Inflammatory macrophage treated with lipopolysaccharide for 4 hours (primary cell): ENCODE measurements at places on chromosomes 6 and 20.

GRCh38 chr6:20669571-20670314, 135.5 kb downstream of the CDKAL1 start:
- DNase-seq: peak; percentile 64

- no peak for DNase-seq
Measured at GRCh38 chr6:166947251-166947650, 9.1 kb downstream of the RNASET2 start.

- DNase-seq: no peak
Measured at GRCh38 chr6:121838842-121839241, 403.4 kb downstream of the GJA1 start.

DNA sequence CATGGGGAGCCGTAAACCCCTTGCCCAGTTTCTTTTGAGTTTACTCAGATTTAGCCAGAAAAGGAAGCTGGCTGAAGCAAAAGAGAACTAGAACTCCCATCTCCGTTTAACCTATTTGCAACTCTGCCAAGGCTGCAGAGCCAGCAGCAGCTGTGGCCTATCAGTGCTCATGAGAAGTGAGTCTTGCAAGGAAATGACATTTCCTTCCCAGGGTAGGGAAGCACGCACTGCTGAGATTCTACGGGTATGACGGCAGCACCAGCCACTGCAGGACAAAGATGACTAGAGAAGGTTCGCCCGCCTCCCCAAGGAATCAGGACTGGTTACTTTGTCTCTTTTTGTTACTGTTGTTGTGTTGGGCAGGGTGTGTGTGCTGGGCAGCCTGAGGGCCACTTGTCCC, 47.6 kb downstream of the PPP1R3G start:
- DNase-seq: peak; percentile 70

DNA sequence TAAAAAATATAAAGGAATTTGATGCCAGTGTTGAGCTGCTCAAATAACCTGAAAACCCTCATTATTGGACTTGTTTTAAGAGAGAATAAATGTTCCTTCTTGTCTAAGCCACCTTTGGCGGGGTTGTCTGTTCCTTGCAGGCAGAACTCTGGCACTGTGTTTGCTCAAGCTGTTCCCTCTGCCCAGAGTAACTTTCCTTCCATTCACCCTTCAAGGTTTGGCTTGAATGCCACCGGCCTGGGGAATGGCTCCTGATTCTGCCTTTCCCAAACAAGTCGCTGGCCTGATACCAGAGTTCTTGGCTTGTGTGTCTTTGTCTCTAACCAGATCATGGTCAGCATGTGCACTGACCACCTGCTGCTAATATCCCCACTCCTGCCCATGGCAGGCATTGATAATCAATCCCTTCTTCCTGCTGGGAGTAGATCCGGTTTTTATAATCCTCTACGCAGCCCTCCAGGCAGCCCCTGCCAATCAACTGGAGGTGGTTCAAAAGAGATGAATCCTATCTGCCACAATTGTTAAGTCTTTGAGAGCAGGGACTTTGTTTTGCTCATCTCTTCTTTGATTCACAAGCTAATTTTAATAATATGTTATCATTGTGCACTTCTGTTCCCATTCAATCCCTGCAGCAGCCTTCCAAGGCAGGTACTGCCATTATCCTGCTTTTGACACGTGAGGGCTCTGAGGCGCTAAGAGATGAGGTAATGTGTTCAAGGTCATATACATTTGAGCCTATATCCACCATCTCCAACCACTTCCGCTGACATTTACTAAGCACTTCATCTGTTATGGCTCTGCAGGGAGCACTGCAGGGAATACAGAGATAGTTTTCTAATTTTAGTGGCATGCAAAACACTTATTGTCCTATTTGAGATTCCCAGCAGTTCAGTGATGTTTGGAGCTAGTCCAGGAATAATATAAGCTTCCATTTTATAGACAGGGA, 3.1 kb upstream of the CCM2L start:
- no peak for DNase-seq

GRCh38 chr20:23697947-23698346, 9.1 kb upstream of the CST4 start:
- no peak for DNase-seq

DNA sequence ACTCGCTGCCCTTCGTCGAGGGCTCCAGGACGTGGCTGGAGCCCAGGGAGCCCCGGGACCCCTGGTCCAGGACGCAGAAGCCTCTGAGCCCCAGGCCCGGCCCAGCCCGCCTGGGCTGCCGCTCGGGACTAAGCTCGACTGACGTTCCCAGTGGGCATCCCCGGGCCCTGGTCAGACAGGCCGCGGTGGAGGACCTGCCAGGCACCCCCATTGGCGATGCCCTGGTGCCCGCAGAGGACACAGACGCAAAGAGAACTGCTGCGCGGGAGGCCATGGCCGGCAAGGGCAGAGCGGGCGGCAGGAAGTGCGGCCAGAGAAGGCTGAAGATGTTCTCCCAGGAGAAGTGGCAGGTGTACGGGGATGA, 28.9 kb downstream of the ZNF831 start:
- DNase-seq: no peak

GRCh38 chr6:129621252-129621651, 88.7 kb downstream of the ARHGAP18 start:
- DNase-seq: peak; percentile 51

DNA sequence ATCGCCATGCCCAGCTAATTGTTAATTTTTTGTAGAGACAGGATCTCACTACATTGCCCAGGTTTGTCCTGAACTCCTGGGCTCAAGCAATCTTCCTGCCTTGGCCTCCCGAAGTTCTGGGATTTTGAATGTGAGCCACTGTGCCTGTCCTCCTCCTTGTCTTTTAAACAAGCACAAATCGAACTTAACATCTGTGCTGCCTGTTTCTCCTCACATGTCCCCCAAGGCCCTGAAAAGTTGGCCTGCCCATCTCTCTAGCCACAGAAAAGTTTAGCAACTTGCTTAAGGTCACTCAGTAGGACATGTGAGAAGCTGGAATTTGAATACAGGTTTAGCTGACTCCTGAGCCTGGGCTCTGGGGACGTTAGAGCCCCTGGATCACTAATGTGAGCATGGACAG, 115.7 kb upstream of the KCNG1 start:
- DNase-seq: no peak

DNA sequence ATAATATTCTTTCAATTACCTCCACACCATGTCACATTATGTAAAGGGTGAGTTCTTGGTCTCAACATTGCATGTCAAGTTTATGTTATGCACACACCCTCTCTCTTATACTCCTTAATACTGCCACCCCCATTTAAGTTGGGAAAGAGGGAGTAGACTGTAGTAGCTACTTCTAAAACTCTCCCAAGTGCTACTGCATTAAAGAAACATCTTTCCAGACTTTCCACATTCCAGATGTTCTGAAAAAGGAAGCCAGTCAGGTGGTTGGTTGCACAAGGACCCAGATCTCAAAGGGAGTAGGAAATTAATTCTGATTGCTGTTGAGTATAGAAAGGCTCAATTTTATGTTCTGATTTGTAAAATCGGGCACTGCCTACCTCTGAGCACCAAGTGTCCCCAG, 419.5 kb downstream of the CD83 start:
- DNase-seq: peak; percentile 40

GRCh38 chr6:36945301-36945700, 9.2 kb upstream of the PI16 start:
- DNase-seq: no peak

GRCh38 chr6:16160794-16161193, 31.9 kb downstream of the MYLIP start:
- DNase-seq: no peak

DNA sequence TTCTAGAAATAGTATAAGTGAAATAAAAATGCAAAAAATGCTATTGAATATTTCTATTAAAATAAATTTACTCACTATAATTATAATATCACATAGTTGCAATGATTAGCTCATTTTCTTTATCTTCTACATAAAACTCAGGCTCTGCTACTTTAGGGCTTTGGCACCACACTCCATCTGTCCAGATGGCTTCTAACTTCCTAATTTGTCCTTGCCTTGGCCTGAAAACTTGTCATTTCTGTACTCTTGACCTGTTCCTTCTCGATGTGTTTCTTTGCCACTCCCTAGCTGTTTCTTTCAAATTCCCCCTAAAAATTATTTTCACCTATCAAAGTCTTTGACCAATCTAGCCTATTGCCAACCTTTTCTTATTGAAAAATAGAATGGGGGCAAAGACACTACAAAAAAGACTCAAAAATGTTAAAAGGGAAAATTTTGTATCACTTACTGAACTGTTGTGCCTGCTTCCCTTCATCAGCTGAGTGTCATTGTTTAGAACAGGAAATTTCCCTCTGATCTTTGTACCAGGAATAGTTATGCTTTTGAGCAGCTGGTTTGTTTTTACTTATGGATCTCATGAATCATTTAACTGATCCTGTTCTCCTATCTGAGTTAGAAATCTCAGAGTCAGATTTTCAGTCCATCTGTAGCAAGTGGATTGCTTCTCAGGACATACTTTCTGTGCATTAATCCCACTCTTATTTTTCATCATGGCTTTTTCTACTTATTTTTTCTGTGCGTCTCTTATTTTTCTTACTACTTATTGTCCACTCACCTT, 279.2 kb upstream of the CNR1 start:
- DNase-seq: no peak

DNA sequence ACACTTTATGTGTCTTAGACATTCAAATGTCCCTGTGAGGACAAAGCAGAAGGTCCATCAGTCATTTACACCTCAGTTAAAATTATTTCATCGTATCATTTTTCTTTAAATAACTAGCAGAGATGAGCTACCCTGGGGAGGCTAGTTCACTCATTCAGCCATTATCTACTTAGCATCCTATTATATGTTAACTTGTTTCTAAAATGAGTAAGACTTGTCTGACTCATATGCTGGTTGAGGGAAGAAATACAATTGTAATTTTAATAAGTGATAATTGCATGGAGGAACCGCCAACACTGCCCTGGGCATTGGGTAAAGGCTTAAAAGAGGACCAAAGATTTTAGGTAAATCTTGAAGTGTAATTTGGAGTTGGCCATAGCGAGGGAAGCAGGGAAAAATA, 12.4 kb upstream of the PTPRK start:
- DNase-seq: no peak

GRCh38 chr6:56024931-56025330, 149.5 kb upstream of the BMP5 start:
- DNase-seq: no peak

GRCh38 chr6:33165581-33166258, 26.5 kb downstream of the COL11A2 start:
- DNase-seq: no peak

DNA sequence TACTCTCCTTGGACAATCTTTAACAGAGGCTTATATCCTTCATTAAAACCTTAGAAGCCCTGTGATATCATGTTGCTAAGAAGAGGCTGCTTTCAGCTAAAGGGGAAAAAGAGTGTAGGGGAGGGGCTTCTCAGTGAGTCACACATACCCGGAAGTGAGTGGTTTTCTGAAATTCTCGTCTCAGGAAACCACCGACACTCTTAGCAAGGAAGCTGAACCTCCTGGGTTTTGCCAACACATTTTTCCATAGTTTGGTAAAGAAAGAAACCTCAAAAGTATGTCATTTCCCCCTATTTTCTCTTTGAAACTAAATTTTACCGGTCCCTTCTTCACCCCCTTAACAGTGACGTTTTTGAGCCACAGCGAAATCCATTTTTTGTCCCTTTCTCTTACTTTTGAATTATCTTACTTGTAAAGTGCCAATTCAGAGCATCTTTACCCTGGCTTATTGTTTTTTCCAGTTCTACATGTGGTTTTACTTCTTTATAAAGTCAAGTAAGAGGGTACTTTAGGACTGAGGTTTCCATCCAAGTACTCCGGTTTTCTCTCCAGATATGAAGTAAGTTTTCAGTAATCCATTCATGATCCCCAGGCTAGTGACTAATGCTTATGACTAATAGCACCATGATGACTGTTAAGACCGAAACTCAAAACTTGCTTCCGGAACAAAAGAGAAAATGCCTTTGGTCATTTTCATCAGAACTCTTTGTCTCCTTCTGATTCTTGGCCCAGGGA, 219.3 kb downstream of the ARHGAP18 start:
- DNase-seq: peak; percentile 96
